ENCODE measurements at places on chromosomes 3 and 15.

GRCh38 chr3:48692551-48692950 is 6.8 kb upstream of the NCKIPSD start:
- no peak for DNase-seq

DNA sequence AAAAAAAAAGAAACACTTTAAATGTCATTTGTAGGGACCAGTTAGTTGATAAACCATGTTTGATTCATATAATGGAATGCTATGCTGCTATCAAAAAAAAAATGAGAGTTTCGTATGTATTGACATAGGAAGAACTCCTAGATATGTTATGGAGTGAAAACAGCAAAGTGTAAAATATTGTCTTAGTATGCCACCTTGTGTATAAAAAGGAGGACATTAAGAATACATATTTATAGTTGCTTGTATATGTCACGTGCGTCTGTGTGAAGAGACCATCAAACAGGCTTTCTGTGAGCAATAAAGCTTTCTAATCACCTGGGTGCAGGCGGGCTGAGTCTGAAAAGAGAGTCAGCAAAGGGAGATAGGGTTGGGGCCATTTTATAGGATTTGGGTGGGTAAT is 39.5 kb downstream of the KBTBD8 start:
- no peak for DNase-seq

DNA sequence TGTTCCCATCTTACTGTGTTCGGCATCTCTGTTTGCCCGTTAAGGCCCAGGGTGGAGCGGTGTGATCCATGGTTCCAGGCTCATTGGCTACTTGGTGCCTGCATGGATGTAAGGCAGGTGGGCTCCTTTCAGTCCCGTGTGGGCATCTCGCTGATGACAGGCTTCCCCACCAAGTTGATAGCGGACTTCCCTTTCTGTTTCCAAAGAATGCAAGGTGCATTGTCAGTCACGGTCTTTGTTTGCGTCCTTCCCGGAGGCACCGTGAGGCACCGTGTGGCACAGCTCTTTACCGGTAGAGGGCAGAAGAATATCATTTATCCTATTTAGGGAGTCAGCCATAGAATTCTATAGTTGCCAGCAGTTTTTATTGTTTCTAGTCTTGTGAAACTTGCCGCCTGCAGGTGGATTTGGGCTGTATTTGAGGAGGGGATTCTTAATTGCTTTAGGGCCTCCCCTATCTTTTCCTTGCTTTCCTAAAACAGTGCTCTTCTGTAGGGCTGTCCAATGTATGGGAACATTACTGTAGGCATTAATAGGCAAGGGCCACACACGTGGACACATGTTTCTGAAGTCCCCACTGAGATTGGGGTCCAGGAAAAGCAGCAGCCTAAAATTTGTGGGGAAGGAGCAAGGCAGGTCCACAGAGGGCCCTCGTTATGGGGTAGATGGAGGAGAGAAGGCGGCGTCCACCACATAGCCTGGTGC is 244.1 kb downstream of the SLCO3A1 start:
- peak; percentile 9 for DNase-seq

DNA sequence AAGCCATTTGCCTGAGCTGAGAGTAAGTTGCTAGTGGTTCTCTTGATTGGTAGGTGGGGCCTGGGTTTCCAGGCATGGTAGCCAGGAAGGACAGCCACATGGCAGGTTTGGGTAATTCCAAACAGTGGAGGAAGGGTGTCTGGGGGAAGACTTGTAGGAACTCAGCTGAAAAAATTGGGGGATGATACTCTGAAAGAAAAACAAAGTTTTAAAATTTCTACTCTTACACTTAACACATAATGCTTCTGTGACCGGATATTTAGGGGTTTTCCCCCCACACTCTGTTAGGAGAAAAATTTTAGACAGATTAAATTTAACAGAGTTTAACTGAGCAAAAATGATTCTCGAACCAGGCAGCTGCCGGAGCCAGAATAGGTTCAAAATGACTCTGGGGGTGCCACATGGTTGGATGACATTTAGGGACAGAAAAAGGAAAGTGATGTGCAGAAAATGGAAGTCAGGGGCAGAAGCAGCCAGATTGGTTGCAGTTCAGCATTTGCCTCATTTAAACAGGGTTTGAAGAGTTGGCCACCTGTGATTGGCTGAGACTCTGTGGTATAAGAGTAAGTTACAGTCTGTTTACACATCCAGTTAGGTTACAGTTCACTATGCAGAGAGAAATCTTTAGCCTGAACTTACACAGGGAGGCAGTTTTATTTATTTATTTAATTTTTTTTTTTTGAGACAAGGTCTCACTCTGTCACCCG is 8.1 kb downstream of the B2M start:
- DNase-seq: no peak

DNA sequence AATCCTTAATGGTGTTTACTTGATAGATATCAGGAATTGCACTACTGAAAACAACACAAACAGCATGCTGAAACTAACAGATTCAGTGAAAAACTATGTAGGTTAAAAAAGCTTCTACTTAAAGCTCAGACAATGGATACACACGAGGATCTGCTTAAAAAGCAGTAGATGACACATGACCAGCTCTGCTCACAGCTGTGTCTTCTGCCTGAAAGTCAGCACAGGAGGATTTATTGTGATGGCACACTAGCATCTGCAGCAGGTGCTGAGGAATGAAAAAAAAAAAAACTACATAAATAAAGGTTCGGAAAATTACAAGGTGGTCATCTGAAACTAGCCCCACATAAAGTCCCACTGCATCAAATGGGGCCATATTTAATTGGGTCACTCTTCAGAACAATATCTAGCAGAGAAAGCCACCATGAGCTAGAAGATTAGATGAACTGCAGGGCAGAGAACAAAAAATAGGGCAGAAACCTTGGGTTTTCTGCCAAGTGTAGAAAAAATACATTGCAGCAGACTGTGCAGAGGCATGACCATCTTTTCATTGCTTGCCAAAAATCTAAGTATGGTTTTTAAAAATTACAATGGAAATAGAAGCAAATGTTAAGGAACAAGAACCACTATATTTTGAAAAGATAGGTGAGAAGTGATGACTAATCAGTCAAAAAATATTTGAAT is 13.2 kb upstream of the GOLM2 start:
- no peak for DNase-seq

- no peak for DNase-seq
Observed at GRCh38 chr3:69008980-69009379, 4.5 kb downstream of the EOGT start.

DNA sequence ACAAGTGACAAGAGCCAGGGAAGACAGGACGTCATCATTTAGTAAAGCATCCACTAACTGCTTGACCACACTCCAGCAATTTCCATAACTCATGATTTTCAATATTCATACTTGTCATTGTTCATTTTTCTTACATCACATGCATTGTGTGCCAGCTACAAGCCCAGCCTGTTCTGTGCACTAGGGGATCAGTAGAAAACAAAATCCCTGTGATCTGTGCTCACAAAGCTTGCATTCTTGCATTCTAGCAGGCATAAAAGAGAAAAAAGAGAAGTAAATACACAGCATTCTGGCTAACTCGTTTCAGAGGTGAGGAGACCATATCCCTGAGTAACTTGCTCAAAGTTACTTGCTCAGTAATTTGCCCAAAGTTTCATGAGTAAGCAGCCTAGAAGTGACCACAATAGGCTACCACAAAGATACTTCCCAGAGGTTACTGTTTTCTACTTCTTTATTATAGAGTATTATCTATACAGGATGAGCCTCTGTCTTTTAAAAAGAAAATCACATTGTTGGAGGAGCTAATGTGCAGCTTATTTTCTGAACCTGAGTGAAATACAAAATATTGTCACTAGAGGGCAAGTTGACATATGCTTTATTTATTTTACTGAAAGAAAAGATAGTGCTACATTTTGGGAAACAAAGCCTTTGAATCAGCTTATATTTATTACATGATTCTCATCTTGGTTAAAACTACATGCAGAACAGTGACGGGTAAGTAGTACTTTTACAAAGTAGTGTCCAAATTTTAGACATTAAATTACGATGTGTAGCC is 701.4 kb upstream of the LMCD1 start:
- DNase-seq: no peak

- DNase-seq: no peak
Observed at GRCh38 chr3:12356175-12356574, 67.3 kb downstream of the PPARG start.

DNA sequence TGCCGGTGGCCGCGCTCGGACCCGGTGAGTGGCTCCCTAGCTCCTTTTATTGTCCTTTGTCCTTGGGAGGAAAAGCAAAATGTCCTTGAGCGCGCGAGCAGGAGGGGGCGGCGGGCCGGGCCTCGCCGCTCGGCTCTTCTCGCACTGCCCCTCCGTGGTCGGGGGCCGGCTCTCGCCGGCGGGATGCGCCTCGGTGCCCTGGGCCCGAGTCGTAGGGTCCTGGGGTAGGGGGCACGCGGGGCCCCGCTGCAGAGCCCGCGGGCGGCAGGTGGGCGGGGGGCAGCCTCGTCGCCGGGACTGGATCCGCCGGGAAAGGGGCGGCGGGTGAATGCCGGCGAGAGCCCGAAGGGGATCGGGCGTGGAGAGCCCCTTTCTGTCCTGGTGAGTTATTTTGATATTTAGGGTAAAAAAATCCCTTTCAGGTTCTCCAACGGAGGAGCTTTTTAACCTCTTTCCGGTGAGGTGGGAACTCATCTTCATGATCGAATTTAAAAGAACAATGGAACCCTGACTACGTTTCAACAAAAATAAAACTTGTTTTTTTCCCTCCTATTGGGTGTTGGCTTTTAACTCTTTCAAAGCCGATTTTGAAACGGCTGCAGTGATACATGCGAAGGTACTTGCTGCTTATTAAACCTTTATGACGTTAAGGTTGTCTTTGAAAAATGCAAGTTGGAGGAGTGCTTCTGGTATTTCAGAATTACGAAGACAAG is 16.8 kb upstream of the CHD2 start:
- peak; percentile 19 for DNase-seq

GRCh38 chr3:49665822-49666519 is 8.2 kb upstream of the APEH start:
- no peak for DNase-seq

- DNase-seq: no peak
Observed at GRCh38 chr3:112755845-112756613, 90.6 kb downstream of the CD200R1L start.

DNA sequence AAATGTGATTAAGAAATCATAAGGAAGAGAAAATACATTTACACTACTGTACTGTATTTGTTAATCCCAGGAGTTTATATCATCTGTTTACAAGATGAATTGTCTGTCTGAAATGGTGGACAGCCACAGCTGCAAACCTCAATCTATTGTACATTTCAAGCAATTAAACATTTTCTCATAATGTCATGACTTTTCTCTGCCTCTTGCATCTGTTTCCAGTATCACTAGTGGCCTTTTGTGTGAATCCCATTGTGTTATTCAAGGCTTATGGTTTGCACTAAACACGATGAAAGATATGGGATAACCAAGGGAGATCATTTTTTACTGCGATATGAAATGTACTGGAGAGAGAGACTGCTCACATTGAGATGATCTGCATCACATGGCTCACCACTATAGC is 200.2 kb upstream of the LRRN1 start:
- no peak for DNase-seq

- no peak for DNase-seq
Observed at GRCh38 chr15:95432878-95433405, 897.6 kb upstream of the NR2F2 start.

- no peak for DNase-seq
Observed at GRCh38 chr15:61530769-61531168, 301.7 kb upstream of the RORA start.

GRCh38 chr3:69671082-69671952 is 67.9 kb upstream of the MITF start:
- no peak for DNase-seq

- no peak for DNase-seq
Observed at GRCh38 chr3:193982258-193982659, 153.7 kb upstream of the HES1 start.

All from activated T-helper 9 cell treated with anti-CD3 and anti-CD28 coated beads, Interleukin-2, amount 50 U/mL, for 16 hours (primary cell).